Muscle of leg (tissue), 16 donors: ENCODE measurements at places on chromosomes 12 and 14. TPM values are rescaled to one million over a fixed set of nuclear protein-coding genes. Genes with fewer than 3 reads are reported as not detected.

MAP1LC3B2 gene
- 8.6 TPM for polyA plus RNA-seq

TMPRSS12 gene
- not detected for polyA plus RNA-seq

RPGRIP1 gene
- 0.61 TPM for polyA plus RNA-seq

HNF1A gene
- 2.9 TPM for polyA plus RNA-seq

RPL10L gene
- 0.18 TPM for polyA plus RNA-seq

DNA sequence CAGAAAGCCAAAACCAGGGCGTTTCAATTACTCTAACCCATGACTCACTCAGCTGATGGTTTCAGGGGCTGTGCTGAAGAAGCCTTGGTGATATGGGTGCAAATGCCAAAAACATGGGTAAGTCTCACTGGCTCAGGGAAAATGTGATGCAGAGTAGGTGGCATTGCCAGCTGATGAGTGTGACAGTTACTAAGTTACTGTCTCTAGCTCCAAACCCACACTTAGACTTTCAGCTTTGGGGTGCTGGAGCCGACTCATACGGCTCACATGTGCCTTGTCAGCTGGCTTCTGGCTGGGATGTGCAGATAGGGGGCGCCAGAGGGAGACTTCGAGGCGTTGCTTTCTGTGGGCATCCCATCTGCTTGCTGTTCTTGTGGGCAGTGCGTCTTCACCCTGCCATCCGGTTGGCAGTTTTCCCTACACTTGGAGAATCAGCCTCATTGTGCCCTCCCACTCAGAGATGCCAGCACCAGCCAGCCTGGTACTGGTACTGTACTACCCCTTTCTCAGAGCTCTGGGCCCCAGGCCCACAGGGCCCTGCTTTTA is 11.1 kb upstream of the KRT7 start:
- no peak for DNase-seq

DNA sequence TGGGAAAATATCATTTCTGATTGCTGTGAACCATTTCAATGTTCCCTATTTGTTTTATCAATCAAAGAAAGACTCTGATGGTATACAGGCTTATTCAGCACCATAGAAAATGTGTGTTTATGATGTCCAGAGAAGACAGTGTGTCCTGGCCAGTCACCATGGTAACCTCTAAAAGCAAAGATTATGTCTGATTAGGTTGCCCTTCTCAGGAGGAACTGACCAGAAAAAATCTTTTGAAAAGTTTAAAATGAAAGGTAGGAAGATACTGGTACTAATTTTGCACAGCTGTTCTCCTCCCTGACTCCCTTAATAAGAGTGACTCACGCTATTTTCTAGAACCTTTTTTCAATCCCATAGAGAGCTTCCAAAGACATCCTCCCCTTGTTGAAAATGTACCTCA is 391.8 kb upstream of the DCN start:
- DNase-seq: peak; percentile 42

- DNase-seq: peak; percentile 91
Measured at GRCh38 chr12:56193025-56193578, 3.8 kb upstream of the SMARCC2 start.

- no peak for DNase-seq
Measured at GRCh38 chr12:52223406-52224039, 9.5 kb upstream of the KRT7 start.

DNA sequence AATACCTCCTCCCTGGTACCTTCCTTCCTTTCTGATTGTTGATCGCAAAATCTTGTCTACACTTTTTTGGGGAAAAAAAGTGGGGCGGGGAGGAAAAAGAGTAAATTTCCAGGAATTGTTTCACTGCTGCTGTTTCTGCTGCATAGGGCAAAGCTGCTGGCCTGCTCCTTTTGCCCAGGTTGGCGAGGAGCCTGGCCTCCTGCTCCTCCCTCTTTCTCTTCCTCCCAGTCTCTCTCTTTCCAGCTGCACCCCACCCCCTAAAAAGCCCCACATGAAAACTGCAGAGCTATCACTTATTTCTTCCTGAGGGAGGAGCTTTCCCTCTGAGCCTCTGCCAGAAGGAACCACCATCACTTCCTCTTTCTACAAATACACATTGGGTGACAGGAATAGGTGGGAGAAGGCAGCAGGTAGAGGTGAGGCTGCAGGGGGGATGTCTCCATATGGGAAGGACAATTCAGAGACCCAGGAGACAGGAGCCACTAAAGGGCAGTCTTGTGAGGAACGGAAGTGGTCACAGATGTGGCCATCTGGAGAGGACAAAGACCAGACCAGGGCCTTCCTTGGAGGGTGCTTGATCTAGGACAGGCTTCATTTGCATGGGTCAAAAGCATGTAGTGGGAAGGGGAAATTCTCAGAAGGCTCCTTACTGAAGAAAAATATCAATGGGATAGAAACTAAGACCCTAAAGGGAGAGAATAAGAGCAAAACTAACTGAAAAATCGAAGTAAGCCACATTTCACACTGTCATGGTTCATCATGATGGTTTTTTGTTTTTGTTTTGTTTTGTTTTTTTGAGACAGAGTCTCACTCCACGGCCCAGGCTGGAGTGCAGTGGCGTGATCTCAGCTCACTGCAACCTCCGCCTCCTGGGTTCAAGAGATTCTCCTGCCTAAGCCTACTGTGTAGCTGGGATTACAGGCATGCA is 14.8 kb downstream of the ZBTB39 start:
- peak; percentile 77 for DNase-seq

DNA sequence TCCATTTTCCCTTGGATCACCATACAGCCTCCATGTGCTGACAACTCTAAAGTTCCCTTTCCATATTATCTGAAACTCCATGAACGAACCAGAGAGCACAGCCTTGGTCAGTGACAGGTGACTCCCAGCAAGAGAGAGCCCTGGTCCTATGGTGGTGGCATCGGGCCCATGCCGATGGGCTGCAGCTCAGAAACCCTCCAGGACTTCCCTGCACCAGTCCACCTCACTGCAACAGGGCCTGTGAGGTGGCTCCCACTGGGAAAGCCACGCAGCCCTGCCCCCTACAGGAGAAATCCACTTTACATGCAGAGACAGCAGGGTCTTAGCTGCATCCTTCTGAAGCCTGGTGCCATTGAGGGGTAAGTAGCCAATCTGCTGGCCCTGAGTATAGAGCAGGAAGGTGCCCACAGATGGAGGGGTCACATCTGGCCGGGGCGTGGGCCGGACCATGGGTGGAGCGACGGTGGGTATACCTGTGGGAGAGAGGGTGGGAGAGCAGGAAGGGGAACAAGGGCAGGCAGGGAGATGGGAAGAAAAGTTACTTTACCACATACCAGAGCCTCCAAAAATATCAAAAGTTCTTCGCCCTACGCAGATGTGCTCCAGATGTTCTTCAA is 24.7 kb downstream of the RTRAF start:
- no peak for DNase-seq

GRCh38 chr12:80717856-80718255 is 1.1 kb downstream of the MYF5 start:
- DNase-seq: peak; percentile 69

DNA sequence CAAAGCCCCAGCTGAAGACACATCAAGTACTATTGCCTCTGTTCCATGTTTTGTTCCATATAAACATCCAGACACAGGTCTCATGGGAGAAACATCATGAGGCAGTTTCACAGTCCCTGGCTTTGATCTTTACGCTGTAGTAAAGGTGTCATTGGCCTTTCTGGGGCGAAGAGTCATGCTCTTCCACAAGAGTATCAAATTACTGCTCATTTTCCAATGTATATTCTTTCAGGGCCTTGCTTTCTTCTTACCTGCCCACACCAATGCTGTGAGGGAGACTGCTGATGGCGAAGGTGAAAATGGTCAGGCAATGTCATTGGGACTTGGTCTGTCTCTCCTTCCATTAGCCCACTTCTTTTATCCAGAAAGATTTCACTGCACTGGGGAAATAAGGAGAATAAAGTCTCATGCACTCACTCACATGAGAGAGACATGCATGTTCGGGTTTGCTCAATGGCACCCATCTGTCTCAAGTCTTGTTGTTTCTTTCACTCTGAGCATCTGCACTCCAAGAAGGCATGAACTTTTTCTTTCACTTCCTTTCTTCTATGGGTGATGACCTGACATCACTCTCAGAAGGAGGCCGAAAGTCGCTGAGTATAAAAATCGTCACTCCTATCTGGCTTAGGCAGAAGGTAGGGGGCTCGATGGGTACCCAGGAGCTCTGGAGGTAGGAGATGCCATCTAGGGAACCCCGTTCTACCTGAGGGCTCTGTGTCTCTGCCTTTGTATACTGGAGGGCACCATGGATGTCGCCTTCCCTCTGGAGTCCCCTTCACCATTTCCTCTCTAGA is 1.3 kb upstream of the JDP2 start:
- DNase-seq: peak; percentile 61

GRCh38 chr12:115667116-115667515 is 610.4 kb downstream of the MED13L start:
- no peak for DNase-seq

- no peak for DNase-seq
Measured at GRCh38 chr14:96297000-96297399, 41.0 kb downstream of the BDKRB1 start.

- peak; percentile 59 for DNase-seq
Measured at GRCh38 chr12:98594050-98594835, 757 bp downstream of the SLC25A3 start.

- DNase-seq: no peak
Measured at GRCh38 chr14:93799989-93800921, 12.0 kb upstream of the PRIMA1 start.

DNA sequence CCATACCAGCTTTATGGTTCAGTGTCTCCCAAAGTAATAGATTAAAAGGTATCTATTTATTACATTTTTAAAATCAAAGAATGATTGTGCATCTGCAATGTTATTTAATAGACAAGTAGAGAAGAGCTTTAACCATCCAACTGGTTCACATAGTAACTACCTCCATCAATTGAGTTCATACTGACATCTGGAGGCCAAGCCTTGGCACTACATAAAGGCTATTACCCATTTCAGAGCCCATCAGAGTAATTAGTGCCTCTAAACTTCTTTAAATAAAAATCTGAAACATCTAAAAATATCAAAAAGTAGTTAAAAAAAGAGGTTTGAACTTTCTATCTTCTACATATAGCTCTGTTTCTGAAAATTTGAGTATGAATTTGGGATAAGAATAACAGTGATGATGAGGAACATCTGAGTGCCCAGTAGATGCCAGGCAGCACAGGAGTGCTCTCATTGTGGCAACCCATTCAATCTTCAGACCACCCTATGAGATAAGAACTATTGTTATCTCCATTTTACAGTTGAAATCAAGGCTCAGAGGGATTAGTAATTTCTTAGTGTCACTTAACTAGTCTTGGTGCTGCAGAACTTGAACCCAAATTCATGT is 132.9 kb upstream of the DAAM1 start:
- DNase-seq: peak; percentile 79

DNA sequence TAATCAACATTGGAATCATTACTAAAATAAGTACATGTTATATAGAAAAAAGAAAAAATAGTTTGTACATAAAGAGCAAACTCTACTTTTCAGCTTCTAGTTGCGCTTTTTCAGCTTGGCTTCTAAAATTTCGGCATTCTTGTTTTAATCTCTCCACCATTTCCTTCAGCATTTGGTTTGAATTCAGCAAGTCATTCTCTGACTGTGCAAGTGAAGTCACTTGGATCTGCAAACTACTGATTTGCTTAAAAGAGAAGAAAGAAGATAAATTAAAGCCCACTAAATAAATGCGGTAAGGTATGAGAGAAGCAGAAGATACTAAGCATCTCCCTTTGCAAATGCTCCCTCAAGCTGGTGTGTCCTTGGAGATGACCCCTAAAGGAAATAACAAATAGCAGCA is 126.3 kb downstream of the CEP83 start:
- no peak for DNase-seq

DNA sequence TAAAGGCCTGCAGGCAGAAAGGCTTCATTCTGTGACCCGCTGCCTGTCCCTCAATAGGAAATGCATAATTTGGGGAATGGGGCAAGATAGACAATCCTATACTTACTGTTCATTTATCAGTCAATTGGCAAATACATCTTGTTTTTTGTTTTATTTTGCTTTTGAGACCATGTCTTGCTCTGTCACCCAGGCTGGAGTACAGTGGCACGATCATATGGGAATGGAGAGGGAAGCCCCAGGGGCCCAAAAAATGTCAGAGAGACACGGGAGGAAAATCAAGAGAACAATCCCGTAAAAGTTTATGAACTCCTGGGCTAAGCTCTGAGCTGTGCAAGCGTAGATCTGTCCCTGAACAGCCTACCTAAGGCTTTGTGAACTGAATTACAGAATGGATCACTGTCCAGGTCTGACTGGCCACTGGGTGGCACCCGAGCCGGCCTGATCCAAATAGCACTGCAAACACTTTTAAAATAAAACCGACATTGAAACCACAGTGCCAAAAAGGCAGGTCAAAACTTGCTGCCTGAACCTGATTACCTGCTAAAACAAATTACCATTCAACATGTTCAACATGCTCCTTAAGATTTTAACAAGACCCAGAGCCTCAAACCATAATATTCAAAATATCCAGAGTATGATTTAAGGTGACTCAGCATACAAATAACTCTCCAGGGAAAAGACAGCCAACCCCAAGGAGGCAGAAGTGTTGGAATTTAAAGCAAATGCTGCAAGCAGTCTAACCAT is 11.8 kb downstream of the COPS7A start:
- peak; percentile 67 for DNase-seq

DNA sequence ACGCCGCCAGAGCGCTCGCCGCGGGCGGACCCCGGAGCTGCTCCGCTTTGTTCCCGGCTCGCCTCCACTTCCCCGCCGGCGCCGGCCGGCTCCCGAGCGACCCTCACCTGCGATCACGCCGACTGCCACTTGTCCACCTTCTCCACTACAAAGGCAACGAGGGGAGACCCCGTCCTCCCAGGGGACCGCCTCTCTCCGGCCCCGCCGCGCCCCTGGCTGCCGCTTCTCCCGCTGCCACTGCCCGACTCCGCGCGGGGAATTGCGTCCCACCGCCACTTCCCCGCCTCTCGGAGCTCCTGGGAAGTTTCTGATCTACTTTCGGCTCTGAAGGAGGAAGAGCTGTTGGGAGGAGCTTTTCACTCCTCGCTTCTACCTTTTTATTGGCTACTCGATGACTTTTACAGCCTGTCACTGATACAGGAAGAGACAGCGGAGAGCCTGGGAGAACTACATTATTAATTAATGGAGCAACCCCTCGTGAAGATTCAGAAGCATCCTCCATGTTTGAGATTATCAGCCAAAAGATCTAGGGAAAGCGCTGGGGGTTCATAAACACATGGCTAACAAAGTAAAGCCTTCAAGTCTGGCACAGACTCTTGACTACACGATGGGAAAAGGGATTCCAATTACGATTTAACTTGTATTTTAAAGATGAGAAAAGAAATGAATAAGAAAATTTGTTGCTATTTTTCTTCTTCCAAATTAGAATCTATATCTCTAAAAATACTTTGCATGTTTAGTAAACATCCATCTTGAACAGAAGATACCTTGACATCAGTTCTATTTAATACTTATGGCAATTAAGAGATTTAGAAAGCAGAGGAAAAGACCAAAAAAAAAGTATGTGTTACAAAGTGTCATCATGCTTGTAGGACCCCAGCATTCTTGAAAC is at the start of gene BAZ1A:
TSS of gene BAZ1A (minus strand) at position 330 of the 892 bp plus-strand sequence. CDS start 756 bp downstream, outside the sequence.
- DNase-seq: peak; percentile 93
